Neural progenitor cell (in vitro differentiated cells): ENCODE measurements at places on chromosomes 1 and 21. TPM values are rescaled to one million over a fixed set of nuclear protein-coding genes. Genes with fewer than 3 reads are reported as not detected.
A peak's percentile ranks its signal among the peaks of the same experiment; 100 is the strongest.

- no peaks in the 10 kb centered on the region for H3K36me3 ChIP-seq
- H3K27me3 ChIP-seq = no peaks in the 10 kb centered on the region
- H3K4me3 ChIP-seq = no peak overlapping the region
- peak; percentile 45 for DNase-seq
- peak overlapping the region; percentile 38 for H3K27ac ChIP-seq
Measured at GRCh38 chr1:42961312-42962091, 2.8 kb upstream of the SLC2A1 start.

GRCh38 chr1:241442686-241443085 is 76.9 kb downstream of the FH start:
- H3K27me3 ChIP-seq = no peaks in the 10 kb centered on the region
- no peak overlapping the region for H3K27ac ChIP-seq
- H3K4me1 ChIP-seq = no peaks in the 10 kb centered on the region

DNA sequence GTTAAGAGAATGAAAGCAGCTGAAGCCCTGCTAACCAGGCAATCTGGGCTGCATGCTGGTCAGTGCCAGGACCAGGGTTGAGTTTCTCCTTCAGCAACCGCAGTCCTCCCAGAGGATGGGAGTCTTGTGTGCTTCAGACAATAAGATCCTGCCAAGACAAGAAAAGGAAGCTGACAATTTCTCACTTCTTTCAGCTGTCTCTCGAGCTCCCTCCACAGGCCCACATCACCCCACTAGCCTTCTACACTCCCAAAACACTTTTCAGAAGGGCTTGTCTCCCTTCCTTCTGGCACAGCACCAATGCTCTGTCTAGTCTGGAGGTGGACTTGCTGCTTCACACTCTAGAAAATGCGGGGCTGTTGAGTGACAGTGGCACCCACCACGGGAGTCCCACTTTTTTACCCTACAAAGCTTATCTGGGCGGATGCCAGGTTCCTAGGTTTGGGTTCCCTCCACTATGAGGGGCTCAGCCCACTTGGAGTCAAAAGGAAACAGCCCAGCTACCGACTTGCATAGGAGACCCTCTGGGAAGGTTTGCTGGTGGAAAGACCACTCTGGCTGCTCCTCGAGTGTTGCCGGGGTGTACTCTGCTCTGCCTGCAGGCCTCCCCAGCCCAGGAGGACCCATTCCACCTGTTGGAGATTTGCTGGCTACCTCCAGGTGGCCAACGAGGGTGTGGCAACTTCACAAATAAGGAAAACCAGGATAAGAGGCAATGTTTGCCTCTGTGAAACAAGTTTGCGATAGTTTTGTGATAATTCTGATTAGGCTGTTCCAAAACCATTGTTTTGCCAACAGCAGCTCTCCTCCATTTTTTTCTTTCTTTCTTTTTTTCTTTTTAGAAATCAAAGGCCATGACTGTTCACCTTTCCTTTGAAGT is 68.9 kb downstream of the TENT5C start:
- H3K27ac ChIP-seq = no peak overlapping the region
- peaks cover 5% of the 10 kb centered on the region for H3K4me1 ChIP-seq
- H3K36me3 ChIP-seq = no peaks in the 10 kb centered on the region
- H3K4me3 ChIP-seq = no peak overlapping the region
- no peak for DNase-seq

- DNase-seq = no peak
- H3K4me1 ChIP-seq = peaks cover 7% of the 10 kb centered on the region
- no peaks in the 10 kb centered on the region for H3K27me3 ChIP-seq
- H3K27ac ChIP-seq = no peak overlapping the region
- H3K4me3 ChIP-seq = no peak overlapping the region
Measured at GRCh38 chr1:172382406-172382805, 38.1 kb upstream of the C1orf105 start.

- no peaks in the 10 kb centered on the region for H3K4me1 ChIP-seq
- no peak overlapping the region for H3K27ac ChIP-seq
- no peaks in the 10 kb centered on the region for H3K27me3 ChIP-seq
- H3K36me3 ChIP-seq = no peaks in the 10 kb centered on the region
- no peak overlapping the region for H3K4me3 ChIP-seq
- DNase-seq = no peak
Measured at GRCh38 chr1:29630756-29631155, 394.4 kb downstream of the PTPRU start.

- H3K36me3 ChIP-seq = no peaks in the 10 kb centered on the region
- H3K27ac ChIP-seq = no peak overlapping the region
- no peak for DNase-seq
- H3K27me3 ChIP-seq = no peaks in the 10 kb centered on the region
Measured at GRCh38 chr1:147912553-147912952, 10.0 kb downstream of the GJA8 start.

- no peak overlapping the region for H3K4me3 ChIP-seq
- H3K4me1 ChIP-seq = no peaks in the 10 kb centered on the region
- H3K36me3 ChIP-seq = no peaks in the 10 kb centered on the region
- H3K27ac ChIP-seq = no peak overlapping the region
- no peak for DNase-seq
- H3K27me3 ChIP-seq = no peaks in the 10 kb centered on the region
Measured at GRCh38 chr1:119737040-119737682, 25.4 kb downstream of the PHGDH start.

The SPRR3 gene
- total RNA-seq = not detected in 2 replicates
